ENCODE measurements at places on chromosomes 7 and 10.

GRCh38 chr7:98840722-98841121 lies 29.1 kb downstream of the TMEM130 start:
- no peak for DNase-seq

GRCh38 chr7:11726794-11727155 lies 105.2 kb downstream of the THSD7A start:
- DNase-seq: no peak

DNA sequence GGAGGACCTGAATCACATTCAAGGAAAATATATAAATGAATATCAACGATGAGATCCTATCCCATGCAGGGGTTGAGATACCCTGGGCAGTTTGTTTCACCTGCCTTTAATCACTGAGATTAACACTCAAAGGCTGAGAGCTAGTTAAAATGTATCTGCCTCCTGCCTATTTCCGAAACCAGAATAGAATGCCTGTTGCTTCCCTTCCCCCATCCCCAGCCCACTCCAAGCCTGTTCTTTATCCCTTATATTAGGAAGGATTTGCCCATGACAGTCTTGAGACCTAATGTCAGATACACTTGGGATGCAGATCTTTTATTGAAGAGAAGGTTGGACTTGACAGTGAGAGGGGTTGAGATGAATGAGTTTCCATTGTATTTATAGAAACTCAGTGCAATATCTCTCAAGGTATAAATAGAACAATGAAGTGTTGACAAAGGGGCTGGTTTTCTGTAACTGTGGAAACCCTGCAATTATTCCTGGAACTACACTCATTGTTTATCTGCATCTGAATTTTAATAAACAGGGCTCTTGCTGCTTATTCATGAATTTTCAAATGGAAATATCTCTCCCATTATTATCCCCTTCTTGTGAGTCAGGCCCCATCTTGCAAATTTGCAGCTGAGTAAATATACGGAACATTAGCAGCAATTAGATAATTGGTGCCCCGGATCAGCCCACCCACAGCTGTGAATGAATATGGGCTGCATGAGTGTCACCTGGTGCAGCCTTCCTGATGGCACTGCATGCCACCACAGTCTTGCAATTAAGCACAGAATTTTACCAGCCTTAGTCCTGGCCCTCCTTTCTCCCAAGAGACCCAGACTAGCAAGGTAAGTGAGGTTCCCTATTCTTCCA lies 66.7 kb downstream of the SORCS3 start:
- no peak for DNase-seq

- no peak for DNase-seq
Observed at GRCh38 chr7:108278281-108278680, 148.1 kb upstream of the LAMB4 start.

DNA sequence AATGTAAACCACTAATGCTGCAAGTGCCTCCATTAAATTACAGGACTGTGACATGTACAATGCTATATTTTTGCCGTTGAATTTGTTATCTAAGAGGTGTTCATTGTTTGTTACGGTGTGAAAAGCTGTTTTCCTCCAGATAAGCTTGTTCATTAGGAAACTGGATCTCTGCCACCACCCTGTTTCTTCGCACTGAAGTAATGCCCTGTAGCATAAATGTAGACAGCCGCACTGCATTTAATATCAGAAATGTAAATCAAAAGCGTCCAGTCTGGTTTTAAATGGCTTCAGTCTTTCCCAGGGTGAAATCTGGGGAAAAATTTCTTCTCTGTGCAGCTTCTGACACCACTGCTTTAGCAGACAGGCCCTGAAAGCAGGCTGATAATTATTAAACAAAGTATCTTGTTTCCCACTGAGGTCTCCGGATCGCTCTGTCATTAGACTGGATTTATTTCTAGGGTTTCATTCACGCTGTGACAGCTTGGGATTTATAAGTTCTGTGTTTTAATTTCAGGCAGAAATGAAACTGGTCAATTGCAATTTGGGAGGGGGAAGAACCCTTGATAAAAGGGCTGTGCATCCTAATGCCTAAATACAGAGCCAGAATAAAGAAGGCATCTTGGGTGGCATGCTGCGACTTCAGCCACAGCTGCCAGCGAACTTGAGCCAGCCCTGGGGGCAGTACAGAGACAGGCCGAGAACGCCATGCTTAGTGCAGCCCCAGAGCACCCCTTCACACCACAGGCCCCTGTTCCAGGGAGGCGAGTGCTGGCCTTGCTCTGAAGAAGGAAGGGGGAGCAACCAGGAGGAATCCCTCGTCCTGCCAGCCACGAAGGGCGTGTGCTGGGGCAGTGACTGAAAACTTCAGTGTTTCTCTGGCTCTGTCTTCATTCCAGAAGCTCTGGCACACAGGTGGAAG lies 547.7 kb upstream of the GALNT17 start:
- DNase-seq: no peak

GRCh38 chr7:97075928-97076327 lies 41.6 kb upstream of the SDHAF3 start:
- DNase-seq: no peak

DNA sequence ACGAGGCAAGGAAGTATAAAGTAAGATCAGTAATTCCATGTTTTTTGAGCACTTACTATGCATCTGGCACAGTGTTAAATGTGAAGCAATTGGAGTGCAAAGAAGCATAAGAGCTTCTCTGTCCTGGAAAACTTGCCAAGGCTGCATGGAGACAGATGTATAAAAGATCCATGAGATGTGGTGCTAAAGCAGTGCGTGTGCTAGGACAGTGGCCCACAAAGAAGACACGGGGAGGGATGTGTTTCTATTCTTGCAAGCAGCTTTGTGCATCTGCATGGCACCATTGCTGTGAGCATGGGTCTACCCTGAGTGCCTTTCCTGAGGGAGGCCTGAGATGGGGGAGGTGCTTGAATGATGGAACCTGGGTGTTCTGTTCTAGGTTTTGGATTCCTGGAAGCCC lies 5.1 kb upstream of the CDHR3 start:
- DNase-seq: no peak

DNA sequence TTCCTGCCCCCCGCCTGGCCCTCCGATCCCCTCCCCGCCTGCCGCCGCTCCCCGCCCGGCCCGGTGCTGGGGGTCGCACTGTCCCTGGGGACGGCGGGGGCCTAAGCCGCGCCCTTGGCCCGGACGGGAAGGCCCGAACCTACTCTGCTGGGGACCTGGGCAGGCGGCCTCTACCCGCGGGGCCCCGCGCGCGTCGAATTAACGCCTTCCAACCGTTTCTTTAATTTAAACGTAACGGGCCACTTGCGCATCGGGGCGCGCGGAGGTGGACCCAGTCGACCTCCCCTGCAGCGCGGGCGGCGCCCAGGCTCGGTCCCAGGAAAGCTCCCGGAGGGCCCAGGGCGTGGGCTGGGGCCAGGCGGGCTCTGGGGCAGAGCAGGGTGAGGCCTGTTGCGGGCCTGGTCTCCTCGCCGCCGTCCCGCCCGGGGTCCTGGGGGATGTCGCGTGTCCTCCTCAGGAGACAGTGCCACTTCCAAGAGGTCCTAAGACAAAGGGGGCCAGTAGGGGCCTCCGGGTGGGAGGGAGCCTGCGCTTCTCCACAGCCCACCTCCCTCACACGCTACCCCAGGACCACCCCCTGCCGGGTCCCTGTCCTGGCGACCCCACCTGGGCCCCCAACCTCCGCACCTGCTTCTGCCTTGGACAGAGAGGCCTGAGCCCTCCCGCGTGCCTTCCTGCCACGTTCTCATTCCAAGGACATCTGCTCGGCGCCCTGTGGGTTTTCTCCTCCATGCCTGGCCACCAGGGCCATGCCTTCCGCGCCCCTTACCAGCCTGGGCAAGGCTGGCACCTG lies 658 bp upstream of the PTPRN2 start:
- no peak for DNase-seq

DNA sequence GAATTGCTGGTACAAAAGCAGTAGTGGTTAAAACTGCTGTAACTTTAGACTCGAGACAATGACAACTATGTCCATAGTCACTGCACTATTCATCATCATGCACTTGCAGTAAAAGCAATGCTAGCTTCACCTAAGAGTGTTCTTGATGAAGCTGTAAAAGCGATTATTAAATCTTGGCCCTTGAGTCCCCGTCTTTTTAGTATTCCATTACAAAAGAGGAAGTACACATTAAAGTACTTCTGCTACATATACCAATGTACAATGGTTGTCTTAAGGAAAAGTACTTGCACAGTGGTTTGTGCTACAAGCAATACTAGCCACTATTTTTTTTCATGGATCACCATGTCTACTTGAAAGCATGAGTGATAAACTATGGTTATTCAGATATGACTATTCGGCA lies 78.3 kb downstream of the ATAD1 start:
- peak; percentile 52 for DNase-seq

DNA sequence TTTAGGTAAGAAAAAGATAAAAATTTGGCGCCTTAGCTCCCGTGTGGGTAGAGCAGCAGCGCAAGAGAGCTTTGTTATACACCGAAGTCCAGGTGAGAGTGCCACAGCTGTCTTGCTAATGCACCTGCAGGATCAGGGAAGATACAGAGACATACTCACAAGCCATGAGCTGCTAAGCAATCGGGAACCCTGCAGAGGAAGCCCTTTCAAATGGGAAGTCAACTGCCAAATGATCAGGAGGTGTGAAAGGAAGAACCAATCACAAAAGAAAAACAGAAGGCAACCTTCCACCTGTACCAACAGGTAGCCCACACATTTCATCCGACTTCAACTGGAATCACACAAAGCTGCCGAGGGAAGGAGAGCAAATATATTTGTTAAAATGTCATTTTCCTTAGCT lies 610.5 kb upstream of the PFKP start:
- DNase-seq: no peak

DNA sequence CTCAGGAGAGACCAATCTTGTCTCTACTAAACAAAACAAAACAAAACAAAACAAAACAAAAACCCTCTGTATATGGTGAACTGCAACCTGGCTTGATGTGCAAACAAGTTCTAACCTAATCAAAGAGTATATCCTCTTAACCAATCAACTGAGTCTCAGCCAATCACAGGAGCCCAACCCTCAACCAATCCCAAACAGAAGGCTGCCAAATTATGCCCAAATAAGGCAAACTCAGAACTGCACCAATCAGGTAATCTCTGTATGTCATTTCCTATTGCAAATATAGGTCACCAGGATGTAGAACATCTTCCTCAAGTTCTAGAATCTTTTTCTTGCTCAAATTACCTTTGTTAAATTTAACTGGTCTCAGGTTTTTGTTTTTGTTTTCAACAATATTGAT lies 5.2 kb downstream of the FAM133B start:
- DNase-seq: no peak

DNA sequence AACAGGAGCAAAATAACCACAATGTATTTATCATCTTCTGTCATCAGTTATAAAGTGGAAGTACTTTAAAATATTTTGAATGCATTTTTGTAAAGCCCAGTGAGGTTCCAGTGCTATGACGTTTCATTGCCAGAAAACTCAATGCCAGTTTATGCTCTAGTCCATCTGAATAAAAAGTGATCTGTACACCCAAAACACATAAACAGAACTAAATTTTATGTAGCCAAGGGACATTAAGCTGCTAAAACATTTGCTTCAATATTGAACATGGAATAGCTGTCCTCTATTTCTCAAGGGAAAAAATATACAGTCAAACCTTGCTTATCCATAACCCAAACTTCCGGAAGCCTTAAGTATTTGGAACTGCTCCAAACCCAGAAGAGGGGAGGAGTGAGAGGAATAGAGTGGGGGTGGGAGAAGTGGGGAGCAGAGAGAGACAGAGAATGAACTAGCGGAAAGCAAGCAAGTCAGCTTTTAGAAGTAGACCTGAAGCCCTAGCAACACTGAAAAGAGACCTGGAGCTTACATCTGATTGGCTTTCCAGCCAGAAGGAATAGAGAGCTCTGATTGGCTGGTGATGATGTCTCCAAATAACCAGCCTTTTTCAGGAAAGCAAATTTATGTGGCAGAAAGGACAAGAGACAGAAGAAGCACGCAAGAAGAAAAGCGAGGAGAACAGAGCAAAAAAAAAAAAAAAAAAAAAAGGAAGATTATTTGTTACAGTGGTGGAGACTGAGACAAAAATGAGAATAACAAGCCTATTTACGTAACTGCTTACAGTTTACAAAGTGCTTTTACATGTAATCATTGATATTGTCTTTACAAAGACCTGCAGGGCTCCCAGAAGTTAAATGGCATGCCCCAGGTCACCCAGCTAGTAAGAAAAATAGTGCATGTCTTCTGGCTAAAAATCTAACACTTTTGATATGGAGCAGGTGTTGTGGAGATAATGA lies 196.0 kb downstream of the RNLS start:
- DNase-seq: peak; percentile 35

DNA sequence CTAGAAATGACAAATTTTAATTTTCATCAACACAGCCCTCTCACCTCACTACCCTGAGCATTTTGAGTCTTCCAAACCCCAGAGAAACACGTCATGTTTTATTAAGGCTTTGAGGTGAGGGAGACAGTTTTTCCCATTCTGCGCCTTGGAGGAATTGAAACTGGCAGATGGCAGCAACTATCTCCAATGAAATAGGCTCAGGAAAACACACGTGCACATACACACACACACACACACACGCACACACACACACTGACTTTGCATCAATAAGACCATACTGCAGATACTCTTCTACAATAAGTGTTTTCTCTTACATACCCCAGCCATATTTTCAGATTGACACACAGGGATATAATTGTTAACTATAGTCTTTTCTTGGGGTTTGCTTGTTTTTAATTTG lies 3.2 kb upstream of the SFTPA2 start:
- no peak for DNase-seq

GRCh38 chr7:20696002-20696605 lies 80.6 kb downstream of the ABCB5 start:
- no peak for DNase-seq

DNA sequence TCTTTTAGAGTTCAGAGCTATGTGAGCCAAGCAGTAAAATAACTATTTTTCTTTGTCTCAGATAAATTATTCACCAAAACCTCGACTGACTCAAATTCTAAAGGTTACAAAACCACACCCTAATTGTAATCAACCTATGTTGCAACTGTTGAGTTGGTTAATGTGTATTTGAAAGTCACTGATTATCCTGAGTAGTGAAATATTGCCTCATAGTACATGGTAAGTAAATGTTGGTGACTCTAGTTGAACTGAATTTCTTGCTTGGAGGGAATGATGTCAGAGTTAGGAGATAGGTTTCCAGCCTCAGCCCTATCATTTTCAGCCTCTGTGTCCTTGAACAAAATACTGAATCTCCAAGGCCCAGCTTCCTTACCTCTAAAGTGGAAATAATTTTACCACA lies 3.0 kb upstream of the CYP2C18 start:
- DNase-seq: no peak

- DNase-seq: no peak
Observed at GRCh38 chr10:101932183-101932582, 88.6 kb upstream of the KCNIP2 start.

- no peak for DNase-seq
Observed at GRCh38 chr7:38525857-38526256, 105.3 kb downstream of the AMPH start.

DNA sequence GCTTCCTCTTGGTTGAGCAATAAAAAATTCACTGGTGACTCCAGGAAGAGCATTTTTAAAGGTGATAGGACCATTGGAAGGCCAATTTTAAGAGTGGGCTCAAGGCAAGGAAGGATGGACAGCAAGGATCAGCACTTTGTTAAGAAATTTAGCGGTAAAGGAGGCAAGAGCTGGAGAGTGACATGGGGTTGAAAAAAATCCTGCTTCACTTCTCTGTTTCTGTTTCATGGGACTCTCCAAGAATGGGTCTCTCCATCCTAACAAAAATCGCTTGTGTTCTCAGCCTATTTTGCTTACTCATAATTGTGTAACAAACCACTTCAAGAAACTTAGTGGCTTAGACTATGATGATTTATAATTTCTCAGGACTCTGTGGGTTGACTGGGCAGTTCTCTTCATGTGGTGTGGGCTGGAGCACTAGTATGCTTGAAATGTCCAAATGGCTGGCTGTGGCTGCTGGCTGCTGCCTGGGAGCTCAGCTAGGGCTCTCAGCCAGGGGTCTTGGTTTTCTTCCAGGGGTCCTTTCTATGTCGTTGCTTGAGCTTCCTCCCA lies 59.8 kb upstream of the ZNRF2 start:
- DNase-seq: peak; percentile 91
